OCI-LY7 (cell line): ENCODE measurements at places on chromosomes 6 and 20.

DNA sequence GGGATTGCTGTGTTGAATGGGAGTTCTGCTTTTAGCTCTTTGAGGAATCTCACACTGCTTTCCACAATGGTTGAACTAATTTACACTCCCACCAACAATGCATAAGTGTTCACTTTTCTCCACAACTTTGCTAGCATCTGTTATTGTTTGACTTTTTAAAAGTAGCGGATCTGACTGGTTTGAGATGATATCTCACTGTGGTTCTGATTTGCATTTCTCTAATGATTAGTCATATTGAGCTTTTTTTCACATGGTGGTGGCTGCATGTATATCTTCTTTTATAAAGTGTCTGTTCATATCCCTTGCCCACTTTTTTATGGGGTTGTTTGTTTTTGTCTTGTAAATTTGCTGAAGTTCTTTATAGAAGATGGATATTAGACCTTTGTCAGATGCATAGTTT lies 588.3 kb upstream of the ADGRB3 start:
- no peak for DNase-seq

DNA sequence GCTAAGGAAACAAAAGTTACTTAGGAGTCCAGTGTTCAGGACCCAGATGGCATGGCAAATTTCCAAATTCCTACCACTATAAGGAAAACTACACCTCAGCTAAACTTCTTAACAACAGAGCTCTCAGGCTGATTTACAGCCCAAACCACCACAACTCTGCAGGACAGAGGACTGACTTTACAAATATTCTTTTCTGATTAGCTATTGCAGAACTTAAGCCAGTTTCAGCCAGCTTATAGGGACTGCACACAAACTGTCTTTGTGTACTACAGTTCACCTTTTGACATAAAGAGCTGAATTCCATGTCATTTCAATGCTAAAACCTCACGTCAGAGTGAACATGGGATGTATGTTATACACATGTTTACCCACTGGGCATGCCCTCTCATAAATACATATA lies 305.4 kb downstream of the KHDRBS2 start:
- no peak for DNase-seq

GRCh38 chr20:25242231-25242630 lies 5.7 kb upstream of the PYGB start:
- no peak for DNase-seq

- DNase-seq = no peak
Measured at GRCh38 chr6:44133003-44133931, 5.9 kb downstream of the TMEM63B start.

DNA sequence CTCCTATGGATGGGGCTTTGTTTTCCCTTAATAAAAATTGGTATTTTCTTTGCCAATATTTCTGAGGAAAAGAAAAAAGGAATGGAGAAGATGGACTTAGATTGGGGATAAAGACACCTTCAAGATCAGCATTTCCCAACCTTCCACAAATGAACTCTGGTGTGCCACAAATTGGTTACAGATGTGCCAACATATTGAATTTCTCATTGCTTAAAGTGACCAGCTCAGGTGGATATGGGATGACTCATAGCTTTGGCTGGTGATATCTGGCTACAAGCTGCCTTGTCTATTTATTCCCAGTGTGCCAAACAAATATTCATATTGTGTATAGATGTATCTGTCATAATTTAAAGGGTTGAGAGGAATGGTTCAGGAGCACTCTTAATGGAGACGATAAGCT lies 32.5 kb downstream of the THEMIS start:
- DNase-seq = no peak

- no peak for DNase-seq
Measured at GRCh38 chr20:7248281-7249201, 481.1 kb downstream of the BMP2 start.

- DNase-seq = peak; percentile 5
Measured at GRCh38 chr6:167907837-167908681, 81.3 kb downstream of the AFDN start.

DNA sequence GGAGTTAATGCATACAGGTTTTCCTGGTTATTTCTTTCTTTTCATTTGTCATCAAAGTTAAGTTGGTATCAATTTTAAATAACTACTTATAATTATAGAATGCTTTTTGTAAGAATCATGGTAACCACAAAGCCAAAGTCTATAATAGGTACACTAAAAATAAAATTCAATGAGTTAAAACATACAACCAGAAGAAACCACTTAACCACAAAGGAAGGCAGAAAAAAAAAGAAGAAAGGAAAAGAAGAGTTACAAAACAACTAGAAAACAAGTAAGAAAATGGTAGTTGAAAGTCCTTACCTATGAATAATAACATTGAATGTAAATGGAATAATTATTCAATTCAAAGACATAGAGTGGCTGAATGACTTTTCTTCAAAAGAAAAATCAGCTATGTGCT lies 45.6 kb downstream of the THBS2 start:
- DNase-seq = no peak

- no peak for DNase-seq
Measured at GRCh38 chr6:147227770-147228320, 23.6 kb downstream of the STXBP5 start.
